Stimulated activated CD8-positive, alpha-beta memory T cell treated with anti-CD3 and anti-CD28 coated beads, Interleukin-15, amount 100 ng/mL, for 24 hours (primary cell): ENCODE measurements at places on chromosomes 2 and 18.

DNA sequence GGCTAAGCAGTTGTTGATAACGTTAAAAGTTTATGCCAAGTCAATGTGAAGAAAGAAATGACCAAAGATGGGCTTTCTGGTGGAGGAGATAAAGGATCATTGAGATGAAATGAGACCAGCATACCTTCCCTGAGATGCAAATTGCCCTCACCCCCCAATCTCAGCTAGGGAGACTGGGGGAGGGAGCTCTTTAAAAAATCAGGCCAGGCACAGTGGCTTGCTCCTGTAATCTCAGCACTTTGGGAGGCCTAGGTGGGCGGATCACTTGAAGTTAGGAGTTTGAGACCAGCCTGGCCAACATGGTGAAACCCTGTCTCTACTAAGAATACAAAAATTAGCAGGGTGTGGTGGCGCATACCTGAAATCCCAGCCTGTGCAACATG lies 30.9 kb upstream of the KCMF1 start:
- no peak for DNase-seq

- no peak for DNase-seq
Measured at GRCh38 chr2:64888591-64889309, 100.4 kb upstream of the SLC1A4 start.

DNA sequence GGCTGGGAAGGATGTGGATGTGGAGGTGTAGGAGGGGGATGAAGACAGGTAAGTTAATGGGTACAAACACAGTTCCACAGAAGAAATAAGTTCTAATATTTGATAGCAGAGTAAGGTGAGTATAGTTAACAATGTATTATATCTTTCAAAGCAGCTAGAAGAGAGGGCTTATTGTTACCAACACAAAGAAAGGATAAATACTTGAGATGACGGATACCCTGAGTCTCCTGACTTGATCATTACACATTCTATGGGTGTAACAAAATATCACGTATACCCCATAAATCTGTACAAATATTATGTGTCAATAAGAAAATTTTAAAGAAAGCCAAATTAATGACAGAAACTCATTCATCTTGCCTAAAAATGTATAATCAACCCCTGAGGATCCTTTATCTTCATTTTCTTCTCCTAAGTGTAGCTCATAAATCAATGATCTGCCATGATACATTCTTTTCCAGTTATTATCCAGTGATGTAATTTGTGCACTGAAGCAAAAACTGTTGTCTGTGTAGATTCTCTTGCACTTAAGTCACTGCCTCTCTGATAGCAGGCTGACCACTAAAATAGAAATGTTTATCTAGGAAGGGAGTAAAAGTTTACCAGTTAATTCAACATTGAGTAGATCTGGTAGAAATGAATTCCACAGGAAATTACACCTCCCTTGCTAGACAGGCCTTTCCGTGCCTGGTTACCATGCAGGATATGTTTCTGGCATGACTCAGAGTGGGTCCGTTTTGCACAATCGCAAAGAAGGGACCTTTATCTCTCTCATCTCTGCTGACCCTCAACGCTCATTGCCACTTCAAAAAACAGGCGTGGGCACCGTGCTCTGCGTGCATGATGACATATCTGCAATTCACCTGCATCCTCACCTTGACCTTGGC lies 249.7 kb upstream of the NCKAP5 start:
- no peak for DNase-seq

- DNase-seq: no peak
Measured at GRCh38 chr2:120658770-120659158, 76.9 kb upstream of the GLI2 start.

DNA sequence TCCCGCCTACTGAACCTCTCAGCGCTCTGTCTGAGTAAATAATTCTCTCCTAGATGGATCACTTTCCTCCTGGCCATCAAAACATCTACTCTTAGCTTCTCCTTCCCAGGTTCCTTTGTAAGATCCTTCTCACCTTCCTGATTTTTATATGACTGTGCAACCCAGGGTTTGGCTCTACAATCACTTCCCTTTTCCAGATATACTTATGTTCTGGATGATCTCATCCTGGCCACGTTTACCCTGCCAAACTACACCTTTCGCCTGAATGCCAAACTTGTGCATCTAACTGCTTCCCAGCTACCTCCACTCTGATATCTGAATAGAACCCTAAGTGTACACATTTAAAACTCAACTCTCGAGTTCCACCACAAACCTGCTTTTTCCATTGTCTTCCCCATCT lies 290.5 kb upstream of the REV1 start:
- DNase-seq: no peak

GRCh38 chr2:22360735-22361374 lies 1024.1 kb upstream of the KLHL29 start:
- no peak for DNase-seq

GRCh38 chr2:58122540-58122939 lies 75.9 kb downstream of the VRK2 start:
- no peak for DNase-seq

DNA sequence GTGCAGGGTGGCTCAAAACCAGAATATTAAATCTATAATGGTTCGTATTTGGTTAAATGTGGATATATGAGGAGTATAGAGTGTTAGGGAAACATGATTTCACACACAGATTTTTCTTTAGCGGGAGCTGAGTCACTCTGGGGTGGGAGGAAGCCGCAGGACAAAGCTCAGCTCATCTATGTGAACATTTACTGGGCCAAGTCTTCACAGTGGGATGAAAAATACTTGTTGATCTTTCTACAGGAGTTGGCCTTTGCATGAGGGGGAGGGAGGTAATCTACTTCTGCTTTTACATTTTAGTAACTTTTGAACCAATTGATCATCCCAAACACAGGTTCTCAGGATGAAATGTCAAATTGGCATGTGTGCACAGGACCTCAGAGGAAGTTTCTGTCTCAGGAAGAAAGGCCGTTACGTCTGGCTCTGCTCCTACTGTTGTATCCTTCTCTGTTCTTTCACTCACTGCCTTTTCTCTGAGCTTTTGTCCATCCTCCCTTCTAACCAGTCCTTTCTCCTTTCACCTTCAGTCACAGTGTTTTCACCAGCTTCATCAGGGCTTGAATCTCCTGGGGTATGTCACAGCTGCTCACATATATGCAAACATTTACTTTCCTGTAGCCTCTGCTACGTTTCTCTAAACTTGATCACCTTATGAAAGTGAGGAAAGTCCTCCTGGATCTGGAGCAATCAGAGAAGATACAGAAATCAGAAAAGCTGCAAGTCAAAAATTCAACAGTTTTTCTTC lies 943.3 kb upstream of the FANCL start:
- DNase-seq: no peak

- DNase-seq: no peak
Measured at GRCh38 chr2:182367401-182367800, 59.4 kb downstream of the PDE1A start.

GRCh38 chr2:33321236-33321771 lies 155.1 kb upstream of the RASGRP3 start:
- DNase-seq: no peak

DNA sequence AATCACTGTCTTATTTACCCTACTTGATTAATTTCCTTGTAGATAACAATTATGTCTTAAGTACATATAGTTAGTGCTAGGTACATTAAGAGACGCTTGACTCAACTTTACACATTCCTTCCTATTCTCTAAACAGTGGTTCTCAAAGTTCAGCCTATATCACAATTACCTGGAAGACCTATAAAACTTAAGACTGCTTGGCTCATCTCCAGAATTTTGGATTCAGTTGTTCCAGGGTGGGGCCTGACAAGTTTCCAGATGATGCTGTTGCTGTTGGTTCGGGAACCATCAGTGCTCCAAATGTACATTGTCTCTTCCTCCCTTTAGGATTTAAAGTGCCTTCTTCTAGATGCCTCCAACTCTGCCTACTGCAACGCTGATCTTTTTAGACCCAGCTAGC lies 4.0 kb downstream of the PPP3R1 start:
- no peak for DNase-seq

GRCh38 chr2:237154884-237155851 lies 69.5 kb downstream of the COPS8 start:
- DNase-seq: no peak

DNA sequence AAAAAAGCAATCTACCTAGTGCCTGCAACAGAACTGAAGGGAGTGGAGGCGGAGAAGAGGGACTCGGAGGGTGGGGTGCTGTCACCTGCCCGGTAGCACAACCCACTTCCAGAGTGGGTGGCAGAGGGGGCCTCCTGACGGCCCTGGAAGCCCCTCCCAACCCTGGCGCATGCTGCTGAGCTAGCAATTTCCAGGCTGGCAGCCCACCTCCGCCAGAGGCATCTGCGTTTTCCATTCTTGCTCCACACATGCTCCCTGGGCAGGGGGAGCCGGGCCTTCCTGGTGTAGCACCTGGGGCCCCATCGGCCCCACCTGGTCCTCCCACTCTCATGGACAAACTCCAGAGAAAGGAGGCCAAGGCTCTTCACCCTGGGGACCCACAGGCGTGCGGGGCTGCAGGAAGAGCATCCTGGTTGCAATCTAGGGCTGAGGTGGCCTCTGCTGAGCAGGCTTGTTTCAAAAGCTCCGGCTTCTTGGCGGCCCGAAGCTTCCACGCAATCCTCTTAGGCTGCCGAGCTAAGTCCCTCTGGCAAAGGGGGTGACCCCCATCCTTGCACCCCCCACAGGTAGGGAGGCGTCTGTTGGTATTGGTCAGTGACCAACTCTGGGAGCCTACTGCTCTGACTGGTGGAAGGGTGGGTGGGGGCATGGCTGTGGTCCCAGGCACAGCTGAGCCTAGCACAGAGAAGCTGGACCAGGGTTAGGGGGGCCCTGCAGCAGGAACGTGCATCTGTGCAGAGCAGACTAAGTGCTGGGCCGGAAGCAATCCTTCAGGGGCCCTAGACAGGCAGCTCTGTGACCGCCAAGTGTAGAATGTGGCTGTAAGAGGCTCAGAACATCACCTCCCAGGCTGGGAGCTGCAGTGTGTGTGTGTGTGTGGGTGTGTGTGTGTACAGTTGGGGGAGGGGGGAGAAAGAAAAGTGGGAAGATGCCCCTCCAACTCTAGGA lies 2.6 kb downstream of the HS6ST1 start:
- no peak for DNase-seq

DNA sequence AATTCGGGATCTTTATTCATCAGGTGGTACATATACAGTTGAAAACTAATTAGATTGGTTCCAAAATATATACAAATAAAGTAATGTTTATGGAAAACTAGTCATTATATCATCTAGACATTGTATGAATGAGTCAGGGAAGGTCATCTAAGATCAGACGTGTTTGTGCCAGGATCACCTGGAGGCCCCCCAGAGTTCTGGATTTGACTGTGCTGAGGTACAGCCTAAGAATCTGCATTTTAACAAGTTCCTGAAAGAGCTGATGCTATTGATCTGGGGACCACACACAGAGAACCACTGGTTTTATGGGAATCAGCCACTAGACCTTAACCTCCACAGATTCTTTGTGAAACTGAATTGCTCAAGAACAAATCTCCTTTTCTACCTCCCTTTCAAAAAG lies 43.2 kb downstream of the PARD6G start:
- DNase-seq: no peak

DNA sequence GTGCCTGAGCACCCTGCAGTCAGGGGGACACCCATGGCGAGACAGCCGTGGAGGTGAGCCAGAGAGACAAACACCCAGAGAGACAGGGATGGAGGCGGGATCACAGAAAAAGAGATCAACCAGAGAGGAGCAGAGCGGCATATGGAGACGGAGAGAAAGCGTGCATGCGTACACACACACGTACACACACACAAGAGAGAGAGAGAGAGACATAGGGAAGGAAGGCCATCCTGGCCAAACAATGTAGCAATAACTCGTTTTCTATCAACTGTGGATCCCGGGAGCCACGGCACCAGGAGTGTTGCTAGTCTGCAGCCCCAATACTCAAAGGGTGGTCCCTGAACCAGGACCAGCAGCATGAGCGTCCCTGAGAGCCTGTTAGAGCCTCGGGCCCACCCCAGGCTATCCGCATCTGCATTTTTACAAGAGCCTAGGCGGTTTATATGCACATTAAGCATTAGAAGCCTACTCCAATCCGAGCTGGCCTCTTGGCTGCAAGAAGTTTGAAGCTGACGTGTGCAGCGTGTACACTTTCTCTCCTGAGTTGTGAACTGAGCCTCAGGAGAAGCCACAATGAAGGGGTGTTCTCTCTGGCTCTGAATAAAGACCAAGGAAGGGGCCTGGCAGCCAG lies 50.1 kb upstream of the MYCN start:
- no peak for DNase-seq

- no peak for DNase-seq
Measured at GRCh38 chr2:191610756-191611155, 67.2 kb upstream of the NABP1 start.

GRCh38 chr2:3420076-3420768 lies 40.7 kb downstream of the TRAPPC12 start:
- no peak for DNase-seq

GRCh38 chr2:237092920-237093781 lies 7.5 kb downstream of the COPS8 start:
- DNase-seq: no peak

DNA sequence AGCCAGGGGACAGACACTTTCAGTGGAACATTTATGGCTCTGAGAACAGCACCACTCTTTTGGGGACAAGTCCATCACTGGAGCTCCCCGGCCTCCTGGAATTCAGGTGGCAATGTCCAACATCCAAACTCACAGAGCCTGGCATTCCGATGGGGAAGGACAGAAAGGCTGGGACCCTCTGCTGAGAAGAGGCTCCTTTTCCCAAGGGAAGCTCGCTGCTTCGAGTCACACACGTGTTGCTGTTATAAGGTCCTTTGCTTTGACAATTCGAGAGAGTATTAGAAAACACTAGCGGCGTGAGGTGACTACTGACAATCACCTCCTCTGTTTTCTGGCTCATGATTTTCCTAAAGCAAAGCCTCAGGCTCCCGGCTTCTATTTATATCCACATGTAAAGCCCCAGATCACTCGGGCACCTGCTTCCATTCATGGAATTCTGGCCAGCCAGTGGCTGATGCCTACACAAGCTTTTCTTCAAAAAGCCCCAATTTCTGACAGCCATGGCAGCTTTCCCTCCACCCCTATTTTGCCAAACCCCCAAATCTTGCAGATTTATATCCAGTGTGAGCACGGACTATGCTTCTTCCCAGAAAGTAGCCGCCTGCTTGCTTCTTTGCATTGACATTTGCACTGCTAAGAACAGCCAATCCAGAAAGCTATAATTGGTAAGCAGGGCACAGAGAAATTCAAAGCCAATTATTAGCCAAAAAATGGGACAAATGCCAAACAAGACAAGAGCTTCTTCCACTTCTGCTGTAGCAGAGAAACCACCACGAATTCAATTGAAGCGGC lies 67.3 kb downstream of the NDUFA10 start:
- DNase-seq: no peak

GRCh38 chr2:164840930-164841718 lies 499 bp downstream of the COBLL1 start:
- no peak for DNase-seq
